Fibroblast of pulmonary artery (primary cell): ENCODE measurements at places on chromosomes 13 and 19.
A peak's percentile ranks its signal among the peaks of the same experiment; 100 is the strongest.

DNA sequence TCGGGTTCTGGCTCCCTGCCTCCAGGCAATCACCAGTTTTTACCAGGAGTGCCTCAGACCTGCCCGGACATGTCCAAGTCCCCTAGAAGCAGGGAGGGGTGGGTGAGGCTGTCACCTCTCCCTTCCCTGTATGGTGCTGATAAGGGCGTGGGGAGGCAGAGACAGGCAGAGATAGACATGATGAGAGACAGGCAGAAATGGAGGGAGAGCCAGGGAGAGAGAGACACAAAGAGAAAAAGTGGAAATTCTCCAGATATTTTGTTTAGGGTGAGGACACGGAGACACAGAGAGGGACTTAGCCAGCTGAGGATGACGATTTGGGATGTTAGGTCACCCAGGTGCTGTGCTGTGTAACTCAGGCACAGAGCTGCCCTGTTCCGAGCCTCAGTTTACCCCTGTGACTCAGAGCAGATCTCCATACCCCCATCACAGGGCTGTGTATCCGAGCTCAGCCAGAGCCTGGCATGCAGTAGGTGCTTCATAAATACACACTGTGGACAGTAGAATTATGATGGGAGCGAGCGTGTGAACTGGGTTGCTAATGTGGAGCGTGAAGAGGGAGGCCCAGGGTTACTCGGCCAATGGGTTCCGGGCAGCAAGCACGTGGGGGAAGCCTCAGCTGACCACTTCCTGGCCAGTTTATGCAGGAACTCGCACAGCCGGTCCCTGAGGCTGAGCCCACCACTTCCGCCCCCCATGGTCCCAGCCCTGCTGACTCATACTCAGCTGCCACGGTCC lies 11.9 kb upstream of the GDF15 start:
- peak; percentile 99 for DNase-seq

GRCh38 chr13:25494698-25495411 lies 123.1 kb downstream of the ATP8A2 start:
- DNase-seq, result no peak

DNA sequence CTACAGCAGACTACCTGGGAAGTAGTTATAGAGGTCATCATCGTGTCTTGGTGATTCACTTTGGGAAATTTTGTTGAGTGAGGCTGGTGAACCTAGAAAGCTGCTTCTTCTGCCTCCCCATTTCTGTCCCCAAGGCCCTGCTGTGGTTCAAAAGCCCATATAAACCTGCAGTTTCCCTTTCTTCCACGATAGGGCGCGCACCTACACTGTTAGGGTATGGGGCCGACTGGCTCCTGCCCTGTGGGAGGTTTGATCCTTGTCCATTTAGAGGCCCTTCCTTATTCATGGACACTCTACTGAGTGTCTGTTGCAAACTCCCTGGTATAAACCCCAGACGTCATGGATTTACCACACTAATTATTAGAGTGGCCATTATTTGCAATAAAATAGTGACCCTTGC lies 191.8 kb downstream of the GGACT start:
- DNase-seq, result no peak

DNA sequence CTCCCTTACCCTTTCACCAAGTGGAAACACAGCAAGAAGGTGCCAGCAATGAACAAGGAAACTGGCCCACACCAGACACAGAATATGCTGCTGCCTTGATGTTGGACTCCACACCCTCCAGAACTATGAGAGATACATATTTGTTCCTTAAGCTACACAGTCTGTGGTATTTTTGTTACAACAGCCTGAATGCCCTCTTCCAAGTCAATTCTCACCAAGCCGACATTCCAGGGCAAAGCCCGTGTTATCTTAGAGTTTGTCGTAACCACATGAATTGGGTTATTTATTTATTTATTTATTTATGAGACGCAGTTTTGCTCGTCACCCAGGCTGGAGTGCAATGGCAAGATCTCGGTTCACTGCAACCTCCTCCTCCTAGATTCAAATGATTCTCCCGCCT lies 14.9 kb downstream of the FGF21 start:
- DNase-seq, result peak; percentile 60

DNA sequence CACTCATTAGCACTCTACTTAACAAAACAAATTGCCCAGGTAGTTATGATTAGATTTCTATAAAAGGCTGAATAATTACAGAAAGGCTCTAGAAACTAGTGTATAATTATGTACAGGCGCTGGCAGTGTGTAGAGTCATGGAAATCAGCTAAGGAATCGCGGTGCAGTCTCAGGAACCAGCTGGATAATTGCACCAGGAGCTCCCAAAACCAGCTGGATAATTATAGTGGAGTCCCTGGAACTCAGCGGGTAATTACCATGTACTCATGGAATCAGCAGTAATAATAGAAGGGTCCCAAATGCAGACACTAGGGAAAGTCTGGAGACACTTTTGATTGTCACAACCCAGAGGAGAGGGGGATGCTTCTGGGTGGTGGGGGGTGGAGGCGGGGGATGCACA lies 23.2 kb upstream of the TTYH1 start:
- no peak for DNase-seq

DNA sequence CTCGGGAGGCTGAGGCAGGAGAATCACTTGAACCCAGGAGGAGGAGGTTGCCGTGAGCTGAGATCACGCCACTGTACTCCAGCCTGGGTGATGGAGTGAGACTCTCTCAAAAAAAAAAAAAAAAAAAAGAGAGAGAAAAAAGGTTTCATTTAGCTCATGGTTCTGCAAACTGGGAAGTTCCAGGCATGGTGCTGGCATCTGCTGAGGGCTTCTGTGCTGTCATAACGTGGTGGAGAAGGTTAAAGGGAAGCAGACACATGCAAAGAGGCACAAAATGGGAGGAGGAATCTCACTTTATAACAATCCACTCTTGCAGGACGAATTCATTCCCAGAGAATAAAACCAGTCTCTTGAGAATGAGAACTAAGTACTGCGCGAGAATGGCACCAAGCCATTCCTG lies 34.9 kb upstream of the SIAH3 start:
- no peak for DNase-seq

- no peak for DNase-seq
Observed at GRCh38 chr13:26227166-26227971, 5.3 kb upstream of the RNF6 start.

- DNase-seq, result no peak
Observed at GRCh38 chr13:90276216-90276615, 1071.3 kb upstream of the MIR17HG start.

DNA sequence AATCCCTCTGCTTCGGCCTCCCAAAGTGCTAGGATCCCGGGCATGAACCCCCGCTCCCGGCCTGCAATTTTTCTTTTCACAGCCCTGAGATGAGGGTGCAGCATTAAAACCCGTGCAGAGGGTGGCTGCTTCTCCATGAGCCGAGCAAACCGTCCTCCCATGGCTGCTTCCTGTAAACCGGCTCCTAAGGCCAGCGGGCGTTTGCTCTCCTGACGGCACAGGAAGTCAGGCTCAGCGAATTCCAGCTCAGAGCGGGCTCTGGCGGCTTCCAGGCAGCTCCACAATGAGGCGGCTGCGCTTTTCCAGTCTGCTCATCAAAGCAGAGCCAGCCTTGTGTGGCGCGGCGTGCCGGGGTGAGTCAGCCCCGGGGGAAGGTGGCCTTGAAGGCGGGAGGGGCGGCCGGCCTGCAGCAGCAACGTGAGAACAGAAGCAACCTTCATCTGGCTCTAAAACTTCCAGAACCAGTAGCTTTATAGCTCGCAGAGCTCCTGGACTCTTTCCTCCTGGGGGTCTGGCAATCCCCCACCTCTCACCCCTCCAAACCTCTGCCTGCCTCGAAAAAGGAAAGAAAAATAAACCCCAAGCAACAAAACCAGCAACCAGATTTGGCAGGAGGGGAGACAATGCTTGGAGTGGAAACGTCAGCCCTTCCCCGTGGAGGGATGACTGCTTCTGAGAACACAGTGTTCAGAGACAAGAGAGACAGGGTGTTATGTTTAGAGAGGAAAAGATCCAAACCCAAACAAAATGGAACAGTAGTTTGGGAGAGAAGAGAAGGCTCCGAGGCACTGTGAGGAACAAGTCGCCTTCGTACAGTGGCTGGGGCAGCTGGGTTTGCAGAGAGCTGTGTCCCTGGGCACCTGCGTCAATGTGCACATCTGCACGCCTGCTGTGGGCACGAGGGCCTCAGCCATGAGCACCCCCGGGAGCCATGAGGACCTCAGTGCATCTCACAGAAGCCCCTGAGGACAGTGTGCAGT lies 67.8 kb downstream of the GADD45B start:
- peak; percentile 99 for DNase-seq

DNA sequence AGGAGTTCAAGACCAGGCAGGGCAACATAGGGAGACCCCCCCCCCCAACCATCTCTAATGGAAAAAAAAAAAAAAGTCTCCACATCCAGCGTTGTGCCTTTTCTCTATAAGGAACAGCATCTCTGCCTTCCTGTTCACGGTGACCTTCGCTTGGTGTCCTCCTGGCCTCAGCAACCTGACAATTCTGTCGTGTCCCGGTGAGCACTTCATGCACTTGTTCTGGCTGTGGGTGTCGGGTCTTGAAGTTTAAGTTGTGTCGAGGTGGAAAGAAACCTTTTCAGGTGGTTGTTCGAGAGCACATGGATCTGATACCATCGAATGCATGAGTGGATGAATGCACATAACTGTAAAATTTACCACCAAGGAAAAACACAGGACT lies 594 bp downstream of the ZNF559 start:
- DNase-seq, result no peak

- DNase-seq, result peak; percentile 26
Observed at GRCh38 chr13:99178636-99179035, 22.0 kb upstream of the UBAC2 start.

DNA sequence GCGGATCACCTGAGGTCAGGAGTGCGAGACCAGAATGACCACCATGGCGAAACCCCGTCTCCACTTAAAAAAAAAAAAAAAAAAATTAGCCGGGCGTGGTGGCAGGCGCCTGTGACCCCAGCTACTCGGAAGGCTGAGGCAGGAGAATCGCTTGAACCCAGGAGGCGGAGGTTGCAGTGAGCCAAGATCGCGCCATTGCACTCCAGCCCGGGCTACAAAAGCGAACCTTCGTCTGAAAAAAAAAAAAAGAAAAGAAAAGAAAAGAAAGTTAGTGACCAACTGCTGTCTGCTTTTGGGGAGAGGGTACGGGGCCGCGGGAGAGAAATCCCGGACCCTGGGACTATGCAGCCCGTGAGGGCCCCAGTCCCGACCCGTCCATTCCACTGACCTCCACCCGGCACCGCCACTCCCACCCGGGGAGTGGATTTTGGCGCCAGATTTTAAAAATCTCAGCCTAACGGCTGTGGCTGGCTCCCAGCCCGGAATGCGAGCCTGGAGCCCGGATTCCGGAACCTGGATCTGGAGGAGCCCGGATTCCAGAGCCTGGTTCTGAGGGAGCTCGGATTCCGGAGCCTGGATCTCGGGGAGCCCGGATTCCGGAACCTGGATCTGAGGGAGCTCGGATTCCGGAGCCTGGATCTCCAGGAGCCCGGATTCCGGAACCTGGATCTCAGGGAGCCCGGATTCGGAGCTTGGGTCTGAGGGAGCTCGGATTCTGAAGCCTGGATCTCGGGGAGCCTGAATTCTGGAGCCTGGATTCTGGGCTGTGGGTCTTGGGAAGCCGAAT lies 6.1 kb upstream of the LMNB2 start:
- peak; percentile 96 for DNase-seq

DNA sequence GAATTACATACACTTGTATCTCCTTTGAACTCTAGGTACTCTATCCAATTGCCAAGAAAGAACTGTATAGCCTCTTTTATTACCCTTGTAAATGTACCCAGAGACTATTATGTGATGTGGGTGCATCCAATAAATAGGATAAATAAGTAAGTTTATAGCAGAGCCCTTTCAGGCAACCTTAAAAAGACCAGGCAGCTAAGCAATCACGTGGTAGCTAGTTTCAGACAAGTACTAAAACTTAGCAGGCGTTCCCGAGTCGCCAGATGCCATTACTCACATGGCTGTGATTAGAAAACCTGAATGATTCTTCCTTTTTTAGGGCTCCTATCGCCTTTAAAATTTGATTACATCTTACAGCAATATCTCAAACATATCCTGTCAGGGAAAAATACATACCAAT lies 1303.0 kb downstream of the EFNB2 start:
- DNase-seq, result no peak

GRCh38 chr19:10719466-10719961 lies 1.6 kb downstream of the DNM2 start:
- DNase-seq, result no peak

DNA sequence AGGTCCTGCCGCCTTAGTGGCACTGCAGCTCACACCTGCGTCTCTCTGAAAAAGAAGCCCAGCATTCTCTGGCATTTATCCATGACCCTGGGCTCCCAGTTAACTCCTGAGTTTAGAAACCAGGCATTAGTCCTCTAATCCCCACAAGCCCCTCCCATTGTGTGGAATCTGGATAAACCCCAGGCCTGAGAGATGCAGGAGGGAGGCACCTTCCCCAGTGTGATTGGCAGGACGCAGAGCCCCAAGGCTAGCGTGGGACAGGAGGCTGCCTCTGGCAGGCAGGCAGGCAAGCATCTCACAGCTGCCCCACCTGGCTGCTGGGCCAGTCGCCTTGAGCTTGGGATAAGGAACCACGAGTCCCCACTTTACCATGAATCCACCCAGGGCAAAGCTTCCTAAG lies 11.0 kb upstream of the SERPINE3 start:
- no peak for DNase-seq

DNA sequence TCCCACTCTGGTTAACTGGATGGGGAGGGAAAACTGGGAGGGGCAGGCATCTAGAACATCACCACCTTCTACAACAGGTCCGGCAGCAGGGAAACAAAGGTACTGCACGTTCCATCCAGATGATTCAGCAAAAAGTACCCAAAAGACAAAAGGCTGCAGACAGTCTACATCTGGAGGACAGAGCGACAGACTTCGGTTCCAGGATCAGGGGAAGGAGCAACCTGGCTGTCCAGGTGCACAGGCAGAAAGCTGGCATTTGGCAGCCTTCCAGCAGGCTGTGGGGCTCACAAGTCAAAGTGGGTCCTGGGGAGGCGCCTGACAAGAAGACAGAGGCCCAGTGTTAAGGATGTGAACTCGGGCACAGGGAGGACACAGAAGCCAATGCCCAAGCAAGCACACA lies 202.9 kb downstream of the SUCLA2 start:
- DNase-seq, result no peak

DNA sequence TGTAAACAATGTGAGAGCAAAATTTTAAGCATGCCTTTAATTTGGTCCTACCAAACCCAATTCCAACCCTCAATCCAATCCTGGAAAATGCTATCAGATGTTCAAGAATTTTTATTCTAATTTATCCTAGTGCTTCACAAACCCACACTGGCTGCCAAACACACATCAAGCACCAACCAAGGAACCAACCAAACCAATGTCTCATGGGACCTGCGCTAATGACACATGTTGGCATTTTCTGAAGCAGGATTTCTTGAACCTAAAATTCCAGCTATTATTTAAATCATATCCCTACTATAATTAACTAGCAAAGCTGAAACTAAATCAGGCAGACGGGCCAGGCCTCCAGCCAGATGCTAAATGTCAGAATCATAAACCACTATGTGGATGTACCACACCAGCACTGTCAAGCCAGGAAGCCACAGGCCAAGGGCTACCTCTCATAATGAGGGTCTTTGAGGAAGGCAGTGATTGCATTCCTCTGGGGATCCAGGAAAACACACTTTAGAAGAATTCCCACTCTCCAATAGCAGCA lies 5.8 kb downstream of the LATS2 start:
- no peak for DNase-seq
